ENCODE measurements at places on chromosomes 12 and 14.

DNA sequence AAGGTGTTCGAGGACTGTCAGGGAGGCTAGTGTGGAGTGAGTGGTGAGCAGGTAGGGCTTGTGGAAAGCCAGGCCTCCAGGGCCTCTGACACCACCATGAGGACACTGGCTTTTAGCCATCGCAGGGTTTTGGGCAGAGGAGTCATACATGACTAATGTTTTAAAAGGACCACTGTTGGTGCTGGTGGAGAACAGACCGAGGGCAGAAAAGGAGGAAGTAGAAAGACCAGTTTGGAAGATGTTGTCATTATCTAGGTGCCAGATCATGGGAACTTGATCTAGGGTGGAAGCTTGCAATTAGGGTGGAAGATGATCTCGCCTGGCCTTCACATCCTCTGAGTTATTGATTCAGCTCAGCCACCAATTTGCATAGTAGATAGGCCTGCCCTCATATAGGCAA is 144.2 kb downstream of the C12orf75 start:
- DNase-seq, result no peak

- no peak for DNase-seq
These were observed 27.4 kb upstream of the CAMKK2 start for GRCh38 chr12:121323908-121324307.

GRCh38 chr12:108318472-108319275 is 20.4 kb downstream of the CMKLR1 start:
- no peak for DNase-seq

DNA sequence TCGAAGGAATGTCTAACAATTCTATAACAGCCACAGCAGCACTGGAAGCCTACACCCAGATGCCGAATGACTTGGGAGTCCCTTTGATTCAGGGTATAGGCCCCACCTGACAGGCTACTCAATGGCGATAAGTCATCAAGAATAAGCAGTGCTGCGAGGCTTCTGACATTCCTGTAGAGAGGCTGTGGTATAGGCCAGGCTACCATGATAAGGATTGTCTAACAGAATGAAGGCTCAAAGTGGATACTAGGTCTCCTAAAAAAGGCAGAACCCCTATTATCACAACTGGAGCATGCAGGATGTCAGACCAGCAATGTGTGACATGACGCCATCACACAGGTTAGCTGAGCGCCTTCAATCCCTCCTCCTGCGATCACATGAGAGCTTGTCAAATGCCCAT is 53.2 kb downstream of the ZFP36L1 start:
- no peak for DNase-seq

DNA sequence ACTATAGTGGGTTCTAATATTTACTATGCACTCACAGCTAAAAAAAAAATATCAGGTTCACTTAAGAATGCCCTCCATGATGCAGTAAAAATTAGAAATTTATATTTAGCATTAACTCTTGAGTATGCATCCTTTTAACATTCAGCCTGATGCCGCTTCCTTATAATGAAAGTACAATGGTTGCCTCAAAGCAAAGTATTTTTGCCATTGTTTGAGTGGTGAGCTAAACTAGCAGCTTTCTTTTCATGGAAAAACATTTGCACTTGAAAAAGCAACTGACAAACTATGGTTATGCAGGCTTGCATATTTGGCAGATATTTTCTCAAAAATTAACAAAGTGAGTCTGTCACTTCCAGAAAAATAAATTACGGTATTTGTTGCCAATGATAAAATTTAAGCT is 188.6 kb downstream of the SLC6A15 start:
- DNase-seq, result no peak

DNA sequence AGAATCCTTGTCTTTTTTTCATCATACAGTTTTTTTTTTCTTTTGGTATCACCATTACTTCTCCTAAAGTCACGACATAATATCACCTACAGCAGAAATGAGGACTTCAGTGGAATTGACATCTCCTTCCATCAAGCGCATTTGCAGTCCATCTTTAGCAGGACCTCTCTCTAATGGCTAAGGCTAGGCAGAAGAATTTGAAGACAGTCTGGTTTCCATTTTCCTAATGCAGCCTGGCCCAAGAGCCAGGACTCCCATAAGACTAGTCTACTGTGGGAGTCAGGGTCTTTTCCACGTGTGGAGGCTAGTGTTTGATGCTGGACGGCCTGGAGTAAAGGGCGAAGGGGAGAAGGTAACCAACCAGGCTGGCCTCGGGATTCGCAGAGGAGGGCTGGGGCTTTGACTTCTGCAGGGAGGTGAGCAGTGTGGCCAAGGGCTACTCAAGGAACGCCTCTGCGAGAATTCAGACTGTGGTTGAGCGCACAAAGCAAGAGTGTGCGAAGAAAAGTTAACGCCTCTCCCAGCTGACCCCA is 769 bp upstream of the ZNF740 start:
- peak; percentile 41 for DNase-seq

- DNase-seq, result no peak
These were observed 89.8 kb downstream of the BTG1 start for GRCh38 chr12:92055877-92056276.

DNA sequence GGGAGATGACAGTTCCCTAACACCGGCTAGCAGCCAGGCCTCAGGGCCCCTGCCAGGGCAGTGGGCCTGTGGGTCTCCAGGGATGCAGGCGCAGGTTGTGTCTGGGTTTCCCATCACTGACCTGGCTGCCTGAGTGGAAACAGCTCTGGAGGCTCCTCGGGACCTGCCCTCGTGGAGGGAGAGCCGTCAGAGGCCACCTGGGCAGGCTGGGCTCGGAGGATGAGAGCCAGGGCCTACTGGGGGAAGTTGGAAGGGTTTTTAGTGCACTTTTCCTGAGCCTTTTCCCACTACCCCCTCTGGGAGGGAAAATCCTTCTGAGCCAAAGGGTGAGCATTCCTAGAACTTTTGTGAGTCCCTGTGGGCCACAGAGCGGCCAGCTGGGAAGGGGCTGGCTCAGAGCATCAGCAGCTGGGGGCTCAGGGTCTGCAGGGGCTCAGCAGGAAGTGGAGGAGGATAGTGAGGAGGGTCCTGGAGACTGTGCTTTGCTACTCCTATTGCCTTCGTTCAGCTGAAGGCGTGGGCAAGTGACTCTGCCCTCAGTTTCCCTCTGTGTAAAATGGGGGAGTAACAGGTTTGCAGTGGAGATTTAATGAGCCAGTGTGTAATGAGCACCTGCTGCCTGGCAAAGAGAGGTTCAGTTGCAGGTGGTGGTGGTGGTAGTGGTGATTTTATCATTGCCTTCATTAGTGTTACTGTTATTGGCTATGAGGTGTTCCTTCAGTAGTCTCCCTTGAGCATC is 1.8 kb downstream of the SH2B3 start:
- no peak for DNase-seq

GRCh38 chr12:9725213-9725870 is 7.6 kb downstream of the CLECL1 start:
- no peak for DNase-seq

GRCh38 chr12:96260231-96260630 is 66.1 kb downstream of the ELK3 start:
- DNase-seq, result no peak

DNA sequence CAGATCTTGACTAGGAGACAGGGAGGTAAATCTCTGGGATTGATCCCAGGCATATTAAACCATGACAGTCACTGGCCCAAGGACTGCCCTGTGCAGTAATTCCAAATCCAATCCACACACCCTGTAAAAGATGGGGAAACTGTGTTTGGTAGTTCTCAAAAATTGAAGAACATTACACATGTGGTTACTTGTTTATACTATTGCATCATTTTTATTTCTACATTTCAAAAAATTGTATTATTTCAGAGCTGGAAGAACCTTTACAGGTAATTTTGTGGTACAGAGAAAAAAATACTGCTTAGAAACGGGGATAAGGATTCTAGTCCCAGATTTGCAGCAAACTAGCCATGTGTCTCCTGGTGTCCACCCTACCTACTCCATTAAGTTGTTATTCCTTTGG is 400.5 kb downstream of the LRIG3 start:
- DNase-seq, result no peak

DNA sequence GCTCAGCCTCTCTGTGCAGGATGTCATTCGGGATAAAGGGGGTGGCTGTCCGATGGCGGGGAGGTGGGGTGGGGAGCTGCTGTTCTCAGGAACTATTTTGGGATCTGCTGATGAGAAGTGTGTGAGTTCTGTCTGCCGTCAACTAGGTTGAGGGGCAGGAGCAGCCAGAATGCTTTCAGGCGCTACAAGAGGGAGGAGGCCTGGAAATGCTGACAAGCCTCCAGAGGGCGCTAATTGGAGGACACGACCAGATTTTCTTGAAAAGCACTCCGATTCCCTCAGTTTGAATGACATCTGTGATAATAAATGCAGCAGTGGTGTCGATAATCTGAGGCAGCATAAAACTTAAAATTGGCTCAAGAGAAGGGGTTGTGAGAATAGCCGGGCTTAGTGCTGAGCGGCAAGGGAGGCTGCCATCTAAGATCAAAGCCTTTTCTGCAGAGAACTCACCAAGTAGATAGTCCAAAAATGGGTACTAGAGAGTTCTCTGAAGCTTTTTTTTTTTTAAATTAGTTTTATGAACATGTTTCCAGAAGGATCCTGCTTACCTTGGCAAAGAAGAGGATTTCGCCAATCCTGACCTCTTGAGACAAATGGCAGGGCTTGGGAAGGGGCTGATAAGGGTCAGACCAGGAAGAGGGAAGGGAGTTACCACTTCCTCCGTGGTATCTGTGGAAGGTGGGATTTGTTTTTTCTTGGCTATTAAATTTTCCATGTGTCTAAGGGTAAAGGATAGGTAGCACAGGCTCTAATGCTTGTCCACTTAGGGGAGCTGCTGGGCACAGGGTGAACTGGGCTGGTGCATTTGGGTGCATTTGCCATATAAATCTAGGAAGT is 94.4 kb downstream of the CRACR2A start:
- no peak for DNase-seq

GRCh38 chr12:131693149-131693548 is 17.7 kb upstream of the SFSWAP start:
- DNase-seq, result no peak

- DNase-seq, result no peak
These were observed 65.7 kb downstream of the CDK17 start for GRCh38 chr12:96334502-96334901.

GRCh38 chr12:78964521-78964920 is 99.9 kb downstream of the SYT1 start:
- DNase-seq, result no peak

GRCh38 chr12:1744932-1745331 is 54.1 kb downstream of the ADIPOR2 start:
- DNase-seq, result no peak

DNA sequence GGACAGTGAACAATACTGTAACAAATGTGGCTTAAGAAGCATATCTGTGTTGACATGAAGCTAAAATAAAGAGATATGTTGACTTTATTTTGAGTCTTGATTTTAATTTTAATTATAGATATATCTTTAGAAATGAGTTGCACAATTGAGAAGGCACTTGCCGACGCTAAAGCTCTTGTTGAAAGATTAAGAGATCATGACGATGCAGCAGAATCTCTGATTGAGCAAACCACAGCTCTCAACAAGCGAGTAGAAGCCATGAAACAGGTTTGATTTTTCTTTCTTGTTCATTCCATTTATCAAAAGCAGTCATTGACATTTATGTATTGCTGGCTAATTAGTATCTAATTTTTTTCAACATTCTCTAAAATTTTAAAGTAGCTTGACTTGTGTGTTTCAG is 15.8 kb downstream of the FGFR1OP2 start:
- no peak for DNase-seq

DNA sequence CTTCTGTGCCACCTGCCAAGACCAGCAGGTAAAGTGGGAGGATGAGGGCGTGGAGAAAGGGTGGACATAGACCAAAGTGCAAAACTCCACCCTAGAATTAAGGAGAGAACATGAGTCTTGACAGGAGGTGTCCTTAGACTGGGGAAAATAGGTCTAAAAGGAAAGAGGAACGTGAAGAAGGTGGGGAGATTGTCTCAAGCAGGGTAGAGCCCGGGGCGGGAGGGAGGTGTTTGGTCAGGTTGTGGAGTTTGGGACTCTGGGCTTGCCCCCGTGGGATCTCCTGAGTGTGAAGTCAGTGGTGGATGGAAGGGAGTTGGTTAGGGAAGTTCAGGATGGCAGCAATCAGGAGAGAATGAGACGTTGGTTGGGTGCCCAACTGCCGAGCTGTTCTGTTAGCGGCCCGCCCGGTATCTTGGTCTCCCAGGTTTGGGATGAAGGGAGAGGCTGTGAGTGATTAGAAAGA is 386 bp downstream of the DGKA start:
- no peak for DNase-seq

- DNase-seq, result no peak
These were observed 3.7 kb downstream of the CLEC4A start for GRCh38 chr12:8127138-8127537.

- peak; percentile 61 for DNase-seq
These were observed 23.7 kb upstream of the DHRS4 start for GRCh38 chr14:23929822-23930294.

GRCh38 chr14:95419569-95419968 is 96.9 kb downstream of the SYNE3 start:
- no peak for DNase-seq

DNA sequence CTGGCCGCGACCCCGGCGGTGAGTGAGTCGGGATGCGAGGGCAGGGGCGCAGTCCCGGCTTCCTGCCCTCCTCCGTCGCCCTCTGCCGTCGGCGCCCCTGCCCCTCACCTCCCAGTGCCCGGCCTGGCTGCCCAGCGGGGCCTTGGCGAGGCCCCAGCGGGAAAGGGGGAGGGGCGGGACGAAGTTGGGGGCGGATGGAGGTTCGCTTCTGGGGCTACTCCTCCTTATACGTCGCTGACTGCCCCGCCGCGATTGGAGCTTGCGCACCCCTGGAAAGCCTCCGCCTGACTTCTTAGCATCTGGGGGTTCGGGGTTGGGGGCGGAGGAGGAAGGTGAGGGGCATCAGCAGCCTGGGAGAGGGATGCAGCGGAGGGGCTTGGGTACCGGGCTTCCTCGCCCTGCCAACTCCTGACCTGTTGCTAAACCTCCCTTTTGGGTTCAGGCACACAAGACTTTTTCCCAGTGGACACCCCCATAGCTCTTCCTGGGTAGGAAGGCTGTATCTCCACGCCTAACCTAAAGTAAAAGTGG is 406 bp downstream of the TMEM263 start:
- peak; percentile 45 for DNase-seq

- DNase-seq, result peak; percentile 7
These were observed 12.0 kb downstream of the CLSTN3 start for GRCh38 chr12:7142056-7142644.

DNA sequence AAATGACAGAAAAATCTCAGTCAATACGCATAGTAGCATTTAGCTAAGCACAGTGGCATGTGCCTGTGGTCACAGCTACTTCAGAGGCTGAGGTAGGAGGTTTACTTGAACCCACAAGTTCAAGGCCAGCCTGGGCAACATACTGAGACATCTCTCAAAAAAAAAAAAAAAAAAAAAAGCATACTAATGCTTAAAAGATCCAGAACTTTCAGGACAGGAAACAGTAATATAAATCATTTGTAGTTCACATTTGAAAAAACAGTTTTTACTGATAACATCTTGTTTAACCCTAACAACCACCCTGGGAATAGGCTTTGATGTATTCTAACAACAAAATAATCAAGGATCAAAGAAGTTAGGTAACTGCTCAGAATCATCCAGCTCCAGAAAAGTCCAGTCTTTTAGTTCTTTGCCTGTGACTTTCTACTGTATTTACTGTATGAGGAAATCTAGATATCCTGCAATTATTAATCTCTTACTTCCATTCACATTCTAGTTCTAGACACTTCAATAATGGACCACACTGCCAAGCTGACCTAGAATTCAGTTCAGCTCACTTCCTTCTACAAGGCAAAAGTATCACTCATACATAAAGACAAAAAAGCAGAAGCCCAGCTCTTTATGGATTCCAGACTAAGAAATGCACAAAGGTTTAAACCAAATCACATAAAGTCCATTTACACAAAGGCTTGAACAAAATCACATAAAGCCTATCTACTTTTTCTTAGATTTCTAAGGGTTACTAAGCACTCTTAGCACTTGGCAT is 28.5 kb downstream of the PAWR start:
- no peak for DNase-seq

Data from nucleus accumbens (tissue), 56 donors.